ENCODE measurements at places on chromosomes 3 and 15.

DNA sequence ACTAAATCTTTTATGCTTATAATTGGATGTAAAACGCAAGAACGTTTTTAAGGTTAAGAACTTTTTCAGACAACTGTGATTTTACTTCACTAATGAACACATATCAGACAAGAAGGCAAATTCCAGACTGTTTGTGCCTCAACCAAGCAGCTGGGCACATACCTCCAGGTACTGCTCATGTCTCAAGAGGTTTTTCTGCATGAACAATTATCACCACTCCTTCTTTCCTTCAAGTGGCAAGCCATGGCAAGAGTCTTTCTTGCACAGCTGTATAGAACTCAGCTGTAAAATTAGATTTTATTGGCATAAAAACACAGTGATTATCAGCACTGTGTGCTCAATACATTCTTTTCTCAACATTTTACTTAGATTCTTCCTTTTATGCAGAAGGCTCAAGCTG lies 64.3 kb downstream of the FNDC3B start:
- DNase-seq: no peak

- DNase-seq: no peak
Measured at GRCh38 chr3:123593381-123593780, 8.5 kb upstream of the HACD2 start.

DNA sequence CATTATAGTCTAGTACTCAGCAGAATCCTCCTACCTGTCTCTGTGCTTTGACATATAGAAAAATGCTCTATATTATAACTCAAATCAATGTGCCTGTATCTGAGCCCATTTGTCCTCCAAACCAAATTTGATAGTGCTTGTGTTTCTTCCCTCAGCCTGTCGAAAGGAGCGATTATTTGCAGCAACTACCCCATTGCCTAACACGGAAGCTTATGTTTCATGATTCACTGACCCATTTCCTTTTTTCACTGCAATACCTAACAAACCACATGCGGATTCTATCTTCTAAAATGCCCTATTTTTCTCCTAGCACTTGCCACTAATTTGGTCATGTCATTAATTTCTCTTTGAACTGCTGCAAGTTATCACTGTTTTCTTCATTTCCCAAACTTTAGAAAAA lies 1220.6 kb upstream of the CADM2 start:
- peak; percentile 20 for DNase-seq

GRCh38 chr15:58715266-58715917 lies 34.1 kb downstream of the ADAM10 start:
- no peak for DNase-seq

GRCh38 chr3:48016301-48016973 lies at the start of gene MAP4:
Gene MAP4, minus strand, starts transcription at chr3:48016416. Its CDS starts 17,556 bp downstream, at chr3:47998860.
- DNase-seq: no peak

GRCh38 chr15:48888191-48888590 lies 10.3 kb downstream of the EID1 start:
- DNase-seq: no peak

DNA sequence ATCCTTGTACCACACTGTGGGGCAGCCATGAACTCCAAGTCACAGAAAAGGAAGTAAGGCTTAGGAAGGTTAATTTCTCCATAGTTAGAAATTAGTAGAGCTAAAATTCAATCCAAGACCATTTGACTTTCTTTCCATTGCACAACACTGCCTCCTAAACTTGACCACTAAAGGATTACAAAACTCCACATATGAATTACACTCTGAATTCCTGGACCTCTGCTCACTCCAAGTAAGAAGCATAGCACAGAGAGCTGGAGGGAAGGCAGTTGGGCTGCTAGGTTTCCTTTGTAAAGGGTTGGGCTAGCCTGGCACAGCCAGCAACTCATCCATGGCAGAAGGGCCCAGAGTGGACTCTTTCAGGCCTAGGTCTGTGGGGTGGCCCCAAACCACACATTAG lies 134.4 kb downstream of the MYLK start:
- DNase-seq: peak; percentile 90

DNA sequence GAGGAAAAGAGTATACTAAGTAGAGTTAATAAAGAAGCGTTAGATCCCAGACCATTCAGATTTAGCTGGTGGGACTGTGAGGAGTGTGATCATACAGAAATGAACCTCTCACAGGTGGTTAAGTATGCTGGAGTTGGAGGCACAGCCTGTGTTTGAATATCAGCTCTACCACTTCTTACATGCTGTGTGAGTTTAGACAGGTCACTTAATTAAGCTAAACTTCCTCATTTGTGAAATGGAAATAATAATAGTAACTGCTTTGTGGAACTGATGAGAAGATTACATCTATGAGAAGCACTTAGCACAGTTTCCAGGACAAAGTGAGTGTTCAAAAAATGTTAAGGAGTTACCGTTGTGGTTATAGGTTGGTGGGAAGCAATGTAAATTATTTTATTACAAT lies 8.4 kb downstream of the ACP3 start:
- DNase-seq: no peak

DNA sequence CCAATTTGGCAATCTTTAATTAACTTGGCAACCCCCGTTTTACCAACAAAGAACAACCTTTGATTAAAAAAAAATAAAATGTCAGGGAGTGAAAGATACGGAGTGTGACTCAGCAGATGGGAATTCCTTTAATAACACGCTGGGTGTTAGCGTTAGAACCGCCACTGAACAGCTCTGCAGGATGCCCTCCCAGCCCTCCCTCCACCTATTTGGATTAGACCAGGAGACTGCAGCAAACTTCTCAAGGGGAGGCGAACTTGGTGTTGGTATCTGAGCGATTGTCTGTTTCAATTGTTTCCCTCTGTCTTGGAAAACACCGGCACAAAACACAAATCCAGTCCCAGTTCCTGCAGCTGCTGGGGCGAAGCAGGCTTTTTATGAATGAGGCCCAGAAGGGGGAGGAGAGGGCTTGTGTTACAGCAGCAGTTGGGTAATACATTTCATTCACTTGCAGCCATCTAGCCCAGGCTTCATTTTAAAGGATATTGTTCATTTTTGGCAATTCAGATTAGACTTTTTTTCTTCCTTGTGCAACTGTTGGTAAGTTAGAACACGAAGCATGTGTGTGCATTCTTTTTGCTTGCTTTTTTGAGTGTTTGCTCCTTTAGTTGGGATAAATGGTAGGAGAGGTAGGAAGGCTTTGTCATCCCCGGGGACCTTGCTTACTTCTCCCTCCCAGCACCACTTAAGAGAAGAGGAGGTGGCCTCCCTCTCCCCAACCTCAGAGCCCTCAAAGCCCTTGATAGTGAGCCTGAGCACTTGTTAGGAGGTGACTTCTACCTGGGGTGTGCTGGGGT lies 152.3 kb downstream of the IGF1R start:
- DNase-seq: peak; percentile 52

DNA sequence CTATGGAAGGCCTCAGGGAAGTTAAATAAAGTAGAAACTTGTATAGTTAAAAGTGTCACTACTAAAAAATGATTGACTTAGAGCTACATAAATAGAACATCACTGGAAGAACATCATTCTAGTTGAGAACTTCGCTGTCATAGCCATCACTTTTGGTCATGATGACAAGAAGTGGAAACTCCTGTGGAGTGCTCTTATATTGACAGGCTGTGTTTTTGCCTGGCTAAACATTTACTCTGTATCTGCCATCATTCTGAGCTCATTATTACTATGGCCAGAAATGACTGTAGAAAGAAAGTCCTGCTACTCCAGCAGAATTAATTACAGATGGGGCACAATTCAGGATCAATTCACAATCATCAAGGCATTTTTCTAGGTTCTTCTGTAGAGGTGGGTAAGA lies 165.1 kb upstream of the GOLIM4 start:
- DNase-seq: no peak

- no peak for DNase-seq
Measured at GRCh38 chr3:82001276-82001923, 240.0 kb upstream of the GBE1 start.

DNA sequence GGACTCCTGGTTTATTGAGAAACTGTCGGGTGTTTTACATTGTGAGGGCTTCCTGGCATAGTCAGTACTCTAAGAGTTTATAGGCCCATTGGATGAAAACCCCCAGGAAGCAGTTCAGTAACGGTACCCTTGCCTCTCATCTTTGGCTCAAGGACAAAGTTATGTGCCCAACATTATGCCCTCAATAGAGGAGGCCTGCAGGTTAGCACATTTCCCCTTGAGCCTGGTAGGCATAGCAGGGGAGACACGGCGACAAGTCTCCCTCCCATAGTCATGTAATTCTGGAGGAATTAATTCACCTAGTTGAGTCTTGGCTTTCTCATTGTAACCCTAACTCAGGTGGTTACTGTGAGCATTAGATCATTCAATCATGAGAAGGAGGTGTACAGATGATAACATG lies 60.5 kb downstream of the GHSR start:
- no peak for DNase-seq

DNA sequence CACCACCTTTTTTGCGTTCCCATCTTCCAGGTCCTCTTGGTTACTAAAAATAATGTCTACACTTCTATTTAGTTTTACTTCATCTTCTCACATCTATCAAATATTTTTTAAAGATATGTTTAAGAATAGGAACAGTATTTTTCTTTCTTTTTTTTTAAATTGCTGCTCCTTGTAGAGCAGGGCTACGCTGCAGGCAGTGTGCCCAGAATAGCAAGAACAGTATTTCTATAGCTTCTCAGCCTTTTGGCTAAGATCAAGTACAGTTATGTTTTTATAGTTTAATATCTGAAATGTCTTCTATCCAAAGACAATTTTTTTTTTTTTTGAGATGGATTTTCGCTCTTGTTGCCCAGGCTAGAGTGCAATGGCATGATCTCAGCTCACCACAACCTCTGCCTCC lies 73.0 kb downstream of the MYO9A start:
- no peak for DNase-seq

DNA sequence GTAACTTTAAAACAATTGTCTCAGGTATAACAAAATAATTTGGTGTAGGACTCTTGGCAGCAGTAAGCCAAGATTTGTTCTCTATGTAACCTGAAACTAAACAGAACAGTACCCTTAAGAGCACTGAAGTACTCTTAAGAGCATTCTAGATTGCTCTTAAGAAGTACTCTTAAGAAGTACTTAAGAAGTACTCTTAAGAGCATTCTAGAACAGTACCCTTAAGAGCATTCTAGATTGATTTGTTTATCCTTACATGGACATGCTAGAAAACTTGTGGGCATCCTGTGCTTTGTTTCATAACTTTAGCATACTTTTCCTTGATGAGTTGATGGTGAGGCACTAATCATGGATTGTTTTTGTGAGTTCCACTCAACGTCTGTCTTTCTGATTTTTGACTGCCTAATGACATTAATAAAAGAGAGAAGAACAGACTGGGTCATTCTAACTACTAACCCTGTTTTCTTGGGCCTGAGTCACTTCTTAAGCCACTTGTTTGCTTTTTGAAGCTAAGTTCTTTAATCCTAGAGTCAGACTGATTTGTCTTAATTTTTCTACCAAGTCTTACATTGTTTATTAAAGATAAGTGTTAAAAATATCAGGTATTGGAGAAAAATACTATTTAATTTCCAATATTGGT lies 57.2 kb upstream of the UTS2B start:
- no peak for DNase-seq

GRCh38 chr15:88882785-88883184 lies 12.6 kb downstream of the HAPLN3 start:
- peak; percentile 19 for DNase-seq

- DNase-seq: no peak
Measured at GRCh38 chr15:88191812-88192165, 64.8 kb downstream of the NTRK3 start.

- no peak for DNase-seq
Measured at GRCh38 chr3:13023235-13023970, 49.8 kb downstream of the IQSEC1 start.

- DNase-seq: no peak
Measured at GRCh38 chr3:117355566-117355965, 646.0 kb downstream of the TUSC7 start.

DNA sequence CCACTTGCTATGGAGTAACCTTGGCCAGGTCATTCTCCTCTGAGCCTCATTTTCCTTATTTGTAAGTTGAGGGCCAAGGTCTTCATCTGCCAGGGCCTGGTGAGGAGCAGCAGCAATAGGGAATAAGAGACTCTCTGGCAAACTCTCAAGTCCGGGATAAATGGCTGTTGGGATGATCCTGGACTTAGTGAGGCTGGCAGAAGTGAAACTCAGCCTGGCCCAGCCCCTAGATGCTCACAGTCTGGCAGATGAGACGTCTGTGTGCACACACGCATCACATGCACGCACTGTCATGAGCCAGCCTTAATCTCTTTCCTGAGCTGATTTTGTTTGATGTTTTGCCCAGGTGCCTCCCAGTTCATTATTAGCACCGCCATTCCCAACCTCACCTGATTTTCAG lies 26.8 kb downstream of the SLC6A6 start:
- no peak for DNase-seq

GRCh38 chr3:128573160-128573559 lies 77.5 kb downstream of the RPN1 start:
- no peak for DNase-seq

- no peak for DNase-seq
Measured at GRCh38 chr3:175612487-175613196, 753.5 kb downstream of the NAALADL2 start.

Data from HS-5 (cell line).